NB4 (cell line): ENCODE measurements at places on chromosomes 6 and 20.

GRCh38 chr20:4797275-4797674 is 75.6 kb downstream of the PRND start:
- no peak for DNase-seq

- no peak for DNase-seq
Observed at GRCh38 chr20:54043076-54043967, 27.1 kb downstream of the BCAS1 start.

DNA sequence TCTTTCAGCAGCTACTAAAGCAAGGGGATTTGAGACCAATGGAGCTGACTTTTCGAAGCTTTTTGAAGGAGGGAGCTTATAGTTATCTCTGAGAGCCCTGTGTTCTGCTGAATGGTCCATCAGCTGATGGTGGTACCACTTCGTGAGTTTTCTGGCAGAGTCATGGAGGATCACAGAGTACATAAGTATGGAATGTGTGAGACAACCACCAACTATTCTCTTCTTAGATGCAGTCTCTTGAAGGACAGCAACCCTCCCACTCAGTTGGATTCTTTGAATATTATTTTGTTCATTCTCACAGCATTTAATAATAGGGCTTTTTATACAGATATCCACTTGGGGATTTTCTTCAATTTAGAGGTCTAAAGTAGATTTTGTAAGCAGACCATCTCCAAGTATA is 75.3 kb downstream of the ELOVL2 start:
- DNase-seq: no peak

DNA sequence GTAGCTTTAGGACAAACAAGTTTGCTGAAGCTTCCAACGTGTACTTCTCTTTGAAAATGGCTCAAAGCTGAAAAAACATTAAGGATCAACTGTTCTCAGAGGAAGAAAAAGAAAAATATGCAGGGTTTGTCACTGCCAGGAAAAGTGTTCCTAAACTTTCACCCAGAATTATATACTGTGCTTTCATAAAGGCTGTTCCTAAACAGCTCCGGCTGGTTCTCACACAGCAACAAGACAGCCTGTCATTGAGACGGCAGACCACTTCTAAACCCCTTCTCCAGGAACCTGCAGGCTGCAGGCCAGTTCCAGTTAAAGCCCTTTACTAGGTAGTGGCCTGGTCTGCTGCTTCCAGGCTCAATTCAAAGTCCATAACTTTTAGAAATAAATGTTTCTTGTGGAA is 97.4 kb upstream of the SOX4 start:
- no peak for DNase-seq

DNA sequence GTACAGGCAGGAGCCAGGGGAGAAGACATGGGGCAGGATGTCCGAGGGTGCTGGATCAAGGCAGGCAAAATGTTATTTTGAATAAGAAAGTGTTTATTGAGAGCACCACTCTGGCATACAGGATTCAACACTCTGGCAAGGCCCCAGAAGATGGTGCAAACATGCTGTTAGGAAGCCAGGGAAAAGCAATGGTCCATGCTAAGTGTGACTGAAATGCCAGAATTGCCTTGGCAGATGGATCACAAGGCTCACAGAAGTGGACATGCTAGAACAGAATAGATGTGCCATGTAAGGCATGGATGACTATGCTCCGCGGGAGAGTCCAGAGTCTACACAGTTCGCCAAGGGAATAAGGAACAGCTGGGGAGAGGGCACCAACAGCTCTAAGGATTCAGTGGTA is 54.6 kb downstream of the QRSL1 start:
- DNase-seq: no peak

GRCh38 chr6:156269751-156270369 is 507.3 kb upstream of the ARID1B start:
- no peak for DNase-seq

DNA sequence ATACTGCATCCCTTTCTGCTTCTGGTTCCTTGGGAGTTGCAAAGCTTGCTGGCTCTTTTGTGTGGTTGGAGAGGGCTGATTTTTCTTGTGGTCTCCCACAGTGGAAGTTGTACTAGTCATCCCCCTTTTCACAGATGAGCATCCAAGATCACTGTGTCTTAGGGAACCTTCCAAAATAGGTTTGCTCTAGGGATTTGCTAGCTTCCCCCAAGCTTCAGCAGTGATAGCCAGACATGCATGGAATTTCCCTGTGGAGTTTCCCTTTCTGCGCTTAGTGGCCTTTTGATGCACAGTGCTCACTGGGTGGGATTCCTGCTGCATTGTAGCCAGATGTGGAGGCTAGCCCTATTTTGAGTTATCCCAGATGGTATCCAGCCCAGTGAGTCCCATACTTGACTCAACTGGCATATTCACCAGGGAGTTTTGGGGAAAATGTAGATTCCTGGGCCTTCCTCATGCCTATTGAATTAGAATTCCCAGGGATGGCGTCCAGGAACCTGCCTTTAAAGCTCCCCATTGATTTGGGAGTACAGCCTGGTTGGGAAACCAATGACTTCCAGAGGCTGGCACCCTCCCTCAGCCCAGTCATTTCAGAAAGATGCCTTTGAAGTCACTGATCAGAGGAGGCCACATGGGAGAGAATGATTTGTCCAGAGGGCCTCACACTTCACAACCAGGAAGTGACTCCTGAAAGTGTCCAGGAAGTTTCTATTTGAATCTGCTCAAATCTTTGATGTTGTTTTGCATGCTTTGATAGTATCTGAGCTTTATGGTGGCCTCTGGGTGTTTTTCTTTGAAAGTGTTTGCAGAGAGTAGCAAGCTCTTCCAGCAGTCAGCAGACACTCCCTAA is 25.9 kb downstream of the PPARD start:
- DNase-seq: peak; percentile 52

- peak; percentile 69 for DNase-seq
Observed at GRCh38 chr20:37651932-37652331, 41.9 kb upstream of the CTNNBL1 start.

GRCh38 chr20:62206388-62206775 is 13.7 kb downstream of the HRH3 start:
- DNase-seq: no peak

- no peak for DNase-seq
Observed at GRCh38 chr6:28401172-28401571, 1.6 kb upstream of the ZSCAN12 start.

DNA sequence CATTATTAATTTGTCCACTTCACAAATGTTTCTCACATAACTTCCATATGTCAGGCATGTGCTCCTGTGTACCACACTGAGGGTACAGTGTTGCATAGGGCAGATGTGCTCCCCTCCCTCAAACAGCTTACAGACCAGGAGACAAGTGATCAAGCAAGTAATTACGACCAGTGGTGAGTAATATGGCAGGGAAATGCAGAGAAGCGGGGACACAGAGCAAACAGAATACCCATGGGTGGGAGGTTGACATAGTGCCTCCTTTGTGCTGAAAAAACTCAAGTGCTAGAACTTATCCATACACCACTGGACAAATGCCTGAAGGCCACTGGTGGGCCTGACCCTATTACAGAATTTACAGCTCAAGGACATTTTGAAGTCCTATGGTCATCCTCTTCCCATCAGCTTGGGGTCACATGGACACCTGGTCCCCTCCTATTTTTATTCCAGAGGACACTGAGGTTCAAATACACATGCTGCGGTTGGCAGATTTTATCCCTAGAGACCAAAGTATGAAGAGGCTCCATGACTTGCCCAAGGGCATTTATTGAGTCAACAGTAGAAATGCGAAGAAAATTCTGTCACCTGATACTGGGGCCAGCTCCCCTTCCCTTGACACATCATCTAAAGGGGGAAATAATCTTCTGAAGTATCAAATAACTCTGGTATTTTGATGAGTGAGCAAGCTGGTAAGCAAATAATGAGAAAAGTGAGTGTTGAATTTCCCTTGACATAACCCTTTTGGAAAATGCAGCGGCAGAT is 116.6 kb downstream of the QRSL1 start:
- DNase-seq: no peak

- DNase-seq: no peak
Observed at GRCh38 chr20:3560578-3560977, 89.8 kb downstream of the ATRN start.

- DNase-seq: peak; percentile 51
Observed at GRCh38 chr6:13873288-13874190, 51.2 kb upstream of the RNF182 start.

GRCh38 chr6:33744001-33744848 is 2.5 kb downstream of the IP6K3 start:
- peak; percentile 83 for DNase-seq

GRCh38 chr6:157929765-157930319 is 51.8 kb upstream of the SYNJ2 start:
- no peak for DNase-seq

DNA sequence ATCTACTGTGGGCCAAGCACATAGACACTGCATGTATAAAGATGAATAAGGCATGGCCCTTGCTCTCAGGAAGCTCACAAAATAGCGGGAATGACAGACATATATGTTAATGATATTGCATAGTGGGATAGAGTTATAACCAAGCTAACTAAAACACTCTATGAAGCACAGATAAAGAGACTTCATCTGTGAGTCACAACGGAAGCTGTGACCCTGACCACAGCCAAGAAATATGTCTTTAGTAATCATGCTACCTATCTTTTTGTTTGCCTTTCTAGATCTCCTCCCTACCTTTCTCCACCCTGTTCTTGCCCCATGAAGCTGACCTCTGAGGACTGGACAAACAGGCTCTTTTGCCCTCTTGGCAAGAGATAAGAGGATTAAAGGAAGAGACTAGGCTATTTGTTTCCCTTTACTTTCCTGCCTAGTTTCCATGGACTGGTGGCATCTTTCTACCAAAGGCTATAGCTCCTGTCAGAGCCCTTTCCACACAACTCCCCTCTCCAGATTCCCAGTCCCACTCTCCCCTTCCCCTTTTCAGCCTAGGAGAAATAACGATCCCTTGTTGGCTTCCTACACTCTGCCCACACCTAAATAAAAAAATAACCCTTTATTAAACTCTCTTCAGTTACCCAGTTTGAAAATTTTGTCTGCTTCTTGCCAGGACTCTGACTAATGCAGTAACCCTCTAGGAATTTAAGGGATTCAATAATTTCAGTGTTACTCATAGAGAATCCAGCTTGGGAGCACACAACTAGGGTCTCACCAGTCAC is 504.9 kb upstream of the MARCKS start:
- DNase-seq: peak; percentile 48

- DNase-seq: no peak
Observed at GRCh38 chr6:102582569-102582968, 1189.1 kb downstream of the GRIK2 start.

DNA sequence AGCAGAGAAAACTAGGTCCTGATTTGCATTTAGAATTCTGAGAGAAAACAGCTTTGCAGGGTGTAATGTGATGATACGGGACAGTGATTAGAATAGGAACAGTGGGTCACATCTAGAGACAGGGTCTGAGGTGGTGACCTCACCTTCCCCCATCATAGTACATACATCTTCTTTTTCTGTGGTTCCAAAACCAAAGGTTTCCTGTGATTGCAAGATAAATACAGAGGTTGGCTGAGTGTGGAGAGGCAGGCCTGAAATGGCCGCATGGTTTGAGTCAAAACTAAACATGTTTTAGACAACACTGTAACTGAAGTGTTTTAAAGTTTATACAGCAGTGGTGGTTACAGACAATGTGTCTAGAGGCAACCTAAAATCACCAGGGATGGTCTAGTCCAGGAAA is 10.4 kb upstream of the NT5DC1 start:
- no peak for DNase-seq
